Cardiac fibroblast (primary cell): ENCODE measurements at places on chromosomes 11 and 22.

DNA sequence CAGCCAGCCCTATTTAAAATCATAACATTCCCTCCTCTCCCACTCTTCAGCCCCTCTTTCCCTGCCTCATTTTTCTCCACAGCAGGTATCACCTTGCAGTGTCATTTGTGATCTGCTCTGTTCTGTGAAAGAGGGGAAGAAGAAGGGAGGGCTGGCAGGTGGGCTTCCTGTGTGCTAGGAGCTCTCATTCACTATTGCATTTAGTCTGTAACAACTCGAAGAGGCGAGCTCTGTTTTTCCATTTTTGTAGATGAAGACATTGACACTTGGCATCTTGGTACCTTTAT lies 52.1 kb upstream of the CRYBB3 start:
- DNase-seq: no peak

GRCh38 chr22:35966314-35967045 lies 62.1 kb downstream of the RBFOX2 start:
- DNase-seq: peak; percentile 65

DNA sequence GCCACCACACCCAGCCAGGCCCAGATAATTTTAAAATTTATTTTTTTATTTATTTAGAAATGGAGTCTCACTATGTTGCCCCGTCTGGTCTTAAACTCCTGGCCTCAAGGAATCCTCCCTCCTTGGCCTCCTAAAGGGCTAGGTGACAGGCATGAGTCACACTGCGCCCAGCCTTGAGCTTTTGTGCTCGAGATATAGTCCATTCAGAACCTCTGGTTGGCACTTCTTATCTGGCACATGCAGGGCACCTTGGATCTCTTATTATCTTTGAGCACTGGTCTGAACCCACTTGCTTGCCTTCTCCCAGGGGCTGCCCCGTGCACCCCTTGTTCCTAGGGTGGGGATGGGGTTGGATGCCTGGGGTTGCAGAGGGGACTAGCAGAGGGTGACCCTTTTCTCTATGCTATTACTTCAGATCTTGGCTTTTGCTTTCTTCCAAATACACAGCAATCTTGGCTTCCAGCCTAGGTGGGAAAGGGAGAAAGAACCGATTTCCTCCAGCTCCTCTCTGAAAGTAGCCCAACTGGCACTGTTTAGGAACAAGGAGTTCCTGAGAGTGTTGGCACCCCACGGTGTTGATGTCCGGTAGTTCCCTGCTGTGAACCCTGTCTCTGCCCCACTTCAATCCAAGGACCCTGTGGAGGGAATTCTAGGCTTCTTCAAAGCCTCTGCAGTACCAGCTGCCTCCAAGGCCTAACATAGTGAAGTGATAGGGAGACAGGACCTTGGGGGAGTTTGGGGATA lies 1.3 kb upstream of the SLC3A2 start:
- no peak for DNase-seq

GRCh38 chr11:73152086-73152853 lies 10.2 kb upstream of the FCHSD2 start:
- DNase-seq: no peak

GRCh38 chr11:75689863-75690609 lies 21.2 kb upstream of the MAP6 start:
- no peak for DNase-seq

GRCh38 chr11:66426314-66426713 lies 5.5 kb downstream of the NPAS4 start:
- DNase-seq: no peak

GRCh38 chr11:40306938-40307548 lies 1152.4 kb downstream of the LRRC4C start:
- DNase-seq: peak; percentile 64

- no peak for DNase-seq
Observed at GRCh38 chr11:7691759-7692350, 14.4 kb downstream of the OVCH2 start.

DNA sequence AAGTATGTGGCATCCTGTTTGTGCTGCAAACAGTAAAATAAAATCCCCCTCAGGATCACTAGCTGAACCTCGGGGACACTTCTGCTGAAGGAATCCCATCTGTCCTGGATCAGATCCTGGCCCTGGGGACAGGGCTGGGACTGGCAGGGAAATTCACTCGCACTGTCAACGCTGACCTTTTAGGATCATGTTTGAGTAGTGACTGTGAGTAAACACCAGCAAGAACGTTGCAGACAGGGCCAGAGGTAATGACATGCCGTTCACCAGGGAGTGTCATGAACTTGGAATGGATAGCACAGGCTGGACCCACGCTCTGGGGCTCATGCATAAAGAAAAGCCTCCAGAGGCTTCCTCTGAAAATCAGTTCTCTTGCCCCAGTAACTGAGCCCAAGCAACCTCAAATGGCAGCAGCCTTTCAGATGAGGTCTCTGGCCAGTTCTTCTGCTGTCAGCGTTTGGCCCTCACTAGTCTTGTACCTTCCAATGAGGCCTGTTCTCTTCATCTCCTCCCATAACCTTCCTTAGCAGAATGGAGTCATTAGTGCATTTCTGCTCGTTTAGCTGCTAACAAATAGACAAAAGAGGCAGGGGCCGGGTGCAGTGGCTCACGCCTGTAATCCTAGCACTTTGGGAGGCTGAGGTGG lies 51.0 kb upstream of the BARX2 start:
- DNase-seq: no peak

DNA sequence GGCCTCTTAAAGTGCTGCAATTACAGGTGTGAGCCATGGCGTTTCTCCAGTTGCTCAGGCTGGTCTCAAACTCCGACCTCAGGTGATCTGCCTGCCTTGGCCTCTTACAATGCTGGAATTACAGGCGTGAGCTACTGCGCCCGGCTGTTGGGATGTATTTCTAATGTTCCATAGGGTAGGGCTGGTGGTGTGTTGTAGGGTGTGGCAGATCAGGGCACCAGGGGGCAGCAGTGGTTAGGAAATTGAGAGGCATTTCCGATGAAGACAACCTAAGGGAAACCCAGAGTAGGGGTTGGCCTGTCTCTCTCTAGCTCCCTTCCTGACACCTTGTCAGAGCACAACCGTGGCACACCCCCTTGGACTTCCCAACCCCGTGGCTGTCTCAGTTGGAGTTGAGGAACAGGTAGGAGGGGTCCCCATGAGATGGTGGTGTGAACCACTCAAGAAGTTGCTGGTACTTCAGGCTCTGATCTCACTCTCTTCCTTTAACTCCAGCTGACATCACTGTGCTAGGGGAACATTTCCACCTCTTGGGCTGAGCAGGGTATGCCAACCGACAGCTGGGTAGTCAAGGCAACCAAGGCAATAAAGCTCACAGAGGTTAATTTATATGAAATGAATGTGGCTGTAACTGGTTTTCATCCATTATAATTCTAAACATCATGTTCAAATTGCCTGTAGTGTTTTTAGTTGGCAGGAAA lies 33.0 kb downstream of the YWHAH start:
- peak; percentile 78 for DNase-seq
